ENCODE measurements at places on chromosomes 6 and 20. TPM values are rescaled to one million over a fixed set of nuclear protein-coding genes. Genes with fewer than 3 reads are reported as not detected.

- DNase-seq: no peak
Observed at GRCh38 chr20:48260129-48260756, 475.0 kb upstream of the SULF2 start.

C4B gene
- 21.3 TPM for total RNA-seq

GRCh38 chr6:1781152-1781816, 171.6 kb downstream of the FOXC1 start:
- no peak for DNase-seq

DNA sequence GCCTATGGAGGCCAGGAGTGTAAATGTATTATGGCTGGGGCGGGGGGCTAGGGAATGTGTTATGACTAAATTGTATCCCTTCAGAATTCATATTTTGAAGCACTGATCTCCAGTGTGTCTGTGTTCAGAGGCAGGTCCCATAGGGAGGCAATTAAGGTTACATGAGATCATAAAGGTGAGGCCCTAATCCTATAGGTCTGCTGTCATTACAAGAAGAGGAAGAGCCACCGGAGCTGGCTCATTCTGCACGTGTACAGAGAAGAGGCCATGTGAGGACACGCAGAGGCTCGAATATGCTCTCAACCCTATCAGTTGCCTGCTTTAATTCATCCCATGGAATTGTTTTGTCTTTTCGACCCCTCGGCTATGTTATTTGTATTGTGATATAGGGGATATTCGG, 76.9 kb downstream of the VTA1 start:
- no peak for DNase-seq

- DNase-seq: no peak
Observed at GRCh38 chr6:6741264-6741663, 152.7 kb downstream of the LY86 start.

DNA sequence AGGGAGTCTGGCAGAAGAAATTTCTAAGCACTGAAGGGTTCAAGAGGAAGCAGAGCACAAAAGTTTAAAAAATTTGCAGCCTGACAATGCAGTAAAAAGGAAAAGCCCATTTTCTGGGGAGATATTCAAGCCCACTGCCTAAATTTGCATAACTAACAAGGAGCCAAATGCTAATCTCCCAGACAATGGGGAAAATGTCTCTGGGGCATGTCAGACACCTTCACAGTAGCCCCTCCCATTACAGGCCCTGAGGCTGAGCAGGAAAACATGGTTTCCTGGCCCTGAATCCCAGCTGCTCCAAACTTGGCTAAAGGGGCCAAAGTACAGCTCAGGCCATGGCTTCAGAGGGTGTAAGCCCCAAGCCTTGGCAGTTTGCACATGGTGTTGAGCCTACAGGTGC, 908.5 kb upstream of the MANEA start:
- DNase-seq: no peak

DNA sequence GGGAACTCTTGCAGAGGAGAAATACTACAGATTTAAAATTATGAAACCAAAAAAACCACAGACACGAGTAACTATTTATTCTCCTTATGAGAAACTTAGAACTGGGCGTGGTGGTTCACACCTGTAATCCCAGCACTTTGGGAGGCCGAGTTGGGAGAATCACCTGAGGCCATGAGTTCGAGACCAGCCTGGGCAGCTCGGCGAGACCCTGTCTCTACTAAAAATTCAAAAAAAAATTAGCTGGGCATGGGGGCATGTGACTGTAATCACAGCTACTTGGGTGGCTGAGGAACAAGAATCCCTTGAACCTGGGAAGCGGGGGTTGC, 36.8 kb downstream of the SSR1 start:
- DNase-seq: no peak

LYRM4 gene
- total RNA-seq: 18.5 TPM

DNA sequence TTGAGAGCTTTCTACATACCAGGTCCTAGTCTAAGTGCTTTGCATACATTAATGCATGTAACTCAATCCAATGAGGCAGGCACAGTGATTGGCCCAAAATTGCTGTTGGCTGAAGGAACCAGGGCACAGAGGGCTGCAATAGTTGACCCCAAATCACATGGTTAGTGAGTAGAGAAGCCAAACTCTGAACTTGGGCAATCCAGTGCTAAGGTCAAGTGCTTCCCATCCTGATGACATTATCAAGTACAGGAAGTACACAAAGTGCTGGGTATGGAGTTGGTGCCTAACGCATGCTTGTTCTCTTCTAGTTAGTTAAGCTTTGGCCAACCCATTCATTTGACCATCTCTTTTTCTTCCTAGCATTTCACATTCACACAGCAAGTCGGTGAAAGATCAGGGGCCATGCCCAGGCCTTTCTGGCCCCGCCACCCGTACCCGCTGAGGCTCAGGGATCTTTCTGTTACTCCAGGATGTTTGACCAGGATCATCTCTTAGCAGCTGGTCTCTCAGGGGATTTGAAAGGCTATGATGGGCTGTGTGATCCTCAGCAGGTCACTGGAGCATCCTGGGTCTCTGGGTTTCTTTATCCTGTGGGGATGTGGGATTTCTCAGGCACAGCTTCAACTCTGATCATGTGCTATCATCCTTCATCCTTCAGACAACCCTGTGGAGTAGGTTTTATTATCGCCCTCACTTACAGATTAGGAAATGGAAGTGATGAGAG, 7.0 kb downstream of the KCNB1 start:
- no peak for DNase-seq

RNF144B gene
- total RNA-seq: 6.1 TPM

DNA sequence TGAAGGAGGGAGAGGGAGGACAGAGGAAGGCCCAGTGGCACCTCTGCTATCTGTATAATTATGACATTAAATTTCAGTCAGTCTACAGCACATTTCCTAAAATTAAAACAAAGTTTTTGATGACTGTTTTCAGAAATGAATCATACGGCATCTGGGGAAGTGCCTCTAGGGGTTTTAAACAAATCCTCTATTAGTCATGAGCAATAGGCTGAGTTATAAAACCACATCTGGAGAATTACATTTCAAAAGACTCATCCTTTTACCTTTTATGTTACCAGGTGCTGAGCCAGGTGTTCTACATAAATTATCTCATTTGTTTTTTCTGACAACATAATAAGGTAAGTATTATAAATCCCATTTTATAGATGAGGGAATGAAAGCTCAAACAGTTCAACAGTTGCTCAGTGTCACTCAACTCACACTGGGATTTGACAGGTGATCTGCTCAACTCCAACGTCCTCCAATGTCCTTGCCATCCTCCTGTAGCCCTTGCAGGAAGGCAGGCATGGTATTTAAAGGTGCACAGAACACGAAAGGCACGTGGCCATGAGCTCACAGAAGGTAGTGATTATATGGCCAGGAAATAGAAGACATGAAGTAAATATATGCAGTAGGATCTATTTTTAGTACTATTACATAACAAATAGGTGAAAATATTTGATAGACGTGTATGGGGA, 184.2 kb upstream of the MAN1A1 start:
- DNase-seq: no peak

- no peak for DNase-seq
Observed at GRCh38 chr6:2852921-2853322, 11.3 kb upstream of the SERPINB1 start.

GRCh38 chr6:135021310-135022049, 33.1 kb downstream of the HBS1L start:
- DNase-seq: no peak

GRCh38 chr6:21870076-21870730, 276.7 kb downstream of the SOX4 start:
- no peak for DNase-seq

DNA sequence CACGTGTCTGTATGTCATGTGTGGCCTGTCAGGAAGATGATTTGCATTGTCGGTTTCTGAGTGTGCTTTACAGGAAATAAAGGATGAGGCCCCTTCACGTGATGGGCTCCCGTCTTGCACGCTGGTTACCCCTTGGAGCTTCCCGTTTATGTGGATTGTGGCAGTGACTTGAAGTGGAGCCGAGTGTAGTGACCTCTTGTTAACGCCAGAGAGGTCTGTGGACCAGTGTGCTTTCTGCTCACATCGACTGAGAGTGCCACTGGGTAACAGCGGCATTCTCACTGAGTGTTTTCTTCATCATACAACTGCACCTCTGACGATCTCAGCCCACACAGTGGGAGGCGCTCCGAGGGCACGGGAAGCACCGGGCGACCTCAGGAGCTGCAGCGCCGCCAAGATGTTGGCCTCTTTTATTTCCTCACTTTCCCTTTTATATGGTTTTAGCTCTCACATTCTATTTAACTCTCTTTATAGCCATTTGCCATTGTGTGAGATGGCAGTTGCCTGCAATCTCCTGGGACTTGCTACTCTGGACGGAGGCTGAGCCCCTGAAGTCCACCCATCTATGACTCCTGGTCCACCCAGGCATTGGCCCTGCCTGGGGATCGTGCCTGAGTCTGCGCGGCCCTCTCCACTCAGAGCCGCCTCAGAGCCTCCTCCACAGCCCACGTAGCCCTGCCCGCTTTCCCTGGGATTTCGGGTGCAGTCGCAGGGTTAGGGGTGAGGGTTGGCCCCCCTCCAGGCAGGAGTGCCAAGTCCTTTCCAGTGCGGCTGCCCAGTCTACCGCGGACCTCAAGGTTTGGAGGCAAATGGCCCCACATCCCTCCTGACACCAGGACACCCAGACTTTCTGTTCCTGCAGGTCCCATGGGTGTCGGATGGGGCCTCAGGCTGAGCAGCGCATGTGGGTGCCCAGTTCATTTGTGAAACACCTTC, 238.9 kb downstream of the ERMARD start:
- DNase-seq: peak; percentile 40
